ENCODE measurements at places on chromosomes 4 and X.

DNA sequence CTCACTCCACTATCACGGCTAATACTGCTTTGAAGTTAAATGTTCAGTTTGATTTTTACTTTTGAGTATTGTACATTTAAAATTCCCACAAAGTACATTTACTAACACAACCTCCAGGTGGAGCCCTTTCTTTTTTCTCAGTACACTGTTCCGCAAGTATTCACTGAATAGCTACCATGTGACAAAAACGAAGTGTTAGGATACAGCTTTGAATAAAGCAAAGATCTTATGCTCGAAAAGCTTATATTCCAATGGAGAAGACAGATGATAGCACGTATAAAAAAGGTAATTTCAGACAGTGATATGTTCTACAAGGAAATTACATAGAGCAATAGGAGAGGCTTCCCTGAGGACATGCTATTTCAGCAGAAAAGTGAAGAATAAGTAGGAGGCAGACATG lies 60.7 kb upstream of the ABCG2 start:
- H3K4me3 ChIP-seq: no peak overlapping the region
- no peak overlapping the region for H3K27ac ChIP-seq
- no peaks in the 10 kb centered on the region for H3K4me1 ChIP-seq
- H3K27me3 ChIP-seq: no peaks in the 10 kb centered on the region

- DNase-seq: no peak
- no peaks in the 10 kb centered on the region for H3K27me3 ChIP-seq
- H3K27ac ChIP-seq: no peak overlapping the region
- no peak overlapping the region for H3K4me3 ChIP-seq
- H3K4me1 ChIP-seq: peaks cover 5% of the 10 kb centered on the region
Measured at GRCh38 chr4:183495184-183495583, 9.7 kb upstream of the ING2 start.

- no peaks in the 10 kb centered on the region for H3K36me3 ChIP-seq
- H3K27ac ChIP-seq: no peak overlapping the region
- DNase-seq: no peak
Measured at GRCh38 chrX:47297874-47298273, 65.1 kb downstream of the USP11 start.

- H3K36me3 ChIP-seq: no peaks in the 10 kb centered on the region
- H3K4me3 ChIP-seq: no peak overlapping the region
- no peaks in the 10 kb centered on the region for H3K4me1 ChIP-seq
- H3K27me3 ChIP-seq: no peaks in the 10 kb centered on the region
- no peak overlapping the region for H3K27ac ChIP-seq
- no peak for DNase-seq
Measured at GRCh38 chr4:172980219-172980618, 188.4 kb upstream of the GALNT7 start.

- H3K36me3 ChIP-seq: no peaks in the 10 kb centered on the region
- H3K4me1 ChIP-seq: peaks cover 2% of the 10 kb centered on the region
- no peaks in the 10 kb centered on the region for H3K27me3 ChIP-seq
- H3K4me3 ChIP-seq: no peak overlapping the region
Measured at GRCh38 chr4:123597586-123597985, 201.0 kb downstream of the SPRY1 start.

DNA sequence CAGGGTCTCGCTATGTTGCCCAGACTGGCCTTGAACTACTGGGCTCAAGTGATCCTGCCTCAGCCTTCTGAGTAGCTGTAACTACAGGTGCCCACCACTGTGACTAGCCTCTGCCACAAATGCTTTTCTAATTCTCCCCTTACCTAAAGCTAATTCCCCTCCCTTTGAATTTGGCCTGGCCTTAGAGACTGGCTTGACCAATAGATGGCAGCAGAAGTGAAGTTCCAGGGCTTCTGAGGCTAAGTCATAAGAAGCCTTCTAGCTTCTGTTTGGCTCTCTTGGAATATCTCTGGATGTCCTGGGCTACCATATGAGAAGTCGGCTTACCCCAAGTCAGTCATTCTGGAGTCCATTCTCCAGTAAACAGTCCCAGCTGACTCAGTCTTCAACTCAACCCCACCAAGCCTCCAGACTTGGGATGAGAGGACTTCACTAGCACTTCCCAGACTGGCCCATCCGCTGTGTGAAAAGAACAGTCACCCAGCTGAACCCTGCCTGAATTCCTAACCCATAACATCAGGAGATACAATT lies 61.0 kb downstream of the HPRT1 start:
- H3K27ac ChIP-seq: no peak overlapping the region
- DNase-seq: peak; percentile 62
- no peak overlapping the region for H3K4me3 ChIP-seq
- H3K27me3 ChIP-seq: no peaks in the 10 kb centered on the region
- no peaks in the 10 kb centered on the region for H3K4me1 ChIP-seq

DNA sequence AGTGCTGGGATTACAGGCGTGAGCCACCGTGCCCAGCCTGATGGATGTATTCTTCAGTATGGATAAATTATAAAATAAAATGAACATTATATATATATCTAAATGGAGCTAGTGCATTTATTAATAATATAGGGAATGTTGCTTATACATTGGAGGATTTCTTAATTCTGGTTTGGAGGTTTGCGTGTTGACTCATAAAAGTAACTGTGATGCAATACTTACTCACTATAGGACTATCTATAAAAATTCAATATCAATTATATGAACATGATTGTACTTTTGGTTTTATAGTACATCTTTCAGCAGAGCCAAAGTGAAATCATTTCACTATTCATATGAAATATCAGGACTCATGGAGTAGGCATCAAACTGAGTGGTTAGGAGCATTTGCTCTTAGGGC lies 3.2 kb upstream of the AREG start:
- H3K4me3 ChIP-seq: no peak overlapping the region
- H3K4me1 ChIP-seq: peaks cover 2% of the 10 kb centered on the region
- H3K27ac ChIP-seq: no peak overlapping the region
- DNase-seq: no peak

DNA sequence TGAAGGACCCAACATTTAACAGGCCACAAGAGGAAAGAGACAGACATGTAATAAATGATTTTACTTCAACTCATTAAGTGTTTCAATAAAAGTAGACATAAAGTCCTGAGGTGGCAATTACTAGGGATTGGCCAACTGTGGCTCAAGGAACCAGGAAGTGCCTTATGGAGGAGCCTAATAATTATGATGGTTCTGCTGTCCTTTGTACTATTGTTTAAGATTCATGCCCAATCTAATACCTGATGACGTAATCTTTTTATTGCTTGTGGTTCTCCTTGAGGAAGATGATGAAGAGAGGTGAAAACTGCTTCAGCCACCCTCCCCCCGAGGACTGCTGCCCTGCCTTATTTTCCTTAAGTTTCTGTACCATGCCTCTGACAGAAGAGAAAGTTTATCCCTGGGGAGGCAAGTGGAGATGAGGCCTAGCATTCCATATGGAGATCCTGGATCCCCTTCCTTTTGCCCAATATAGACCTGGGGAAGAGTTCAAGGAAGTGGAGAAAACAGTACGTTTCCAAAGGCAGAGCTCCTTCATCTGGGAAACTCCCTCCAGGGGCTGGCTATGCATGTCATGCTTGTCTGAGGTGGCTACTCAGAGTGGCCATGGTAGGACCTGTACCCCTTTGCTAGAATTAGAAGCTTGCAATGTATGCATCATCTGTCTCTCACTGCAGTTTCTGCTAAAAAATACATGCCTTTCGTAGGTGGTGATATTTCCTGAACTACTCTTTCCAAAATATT lies 56.8 kb upstream of the FAT1 start:
- H3K27me3 ChIP-seq: no peaks in the 10 kb centered on the region
- H3K4me1 ChIP-seq: peaks cover 3% of the 10 kb centered on the region

GRCh38 chr4:26289401-26289800 lies 31.4 kb upstream of the RBPJ start:
- no peaks in the 10 kb centered on the region for H3K36me3 ChIP-seq
- no peaks in the 10 kb centered on the region for H3K27me3 ChIP-seq
- H3K4me3 ChIP-seq: no peak overlapping the region
- H3K27ac ChIP-seq: no peak overlapping the region
- H3K4me1 ChIP-seq: peaks cover 7% of the 10 kb centered on the region

- H3K27me3 ChIP-seq: no peaks in the 10 kb centered on the region
- H3K36me3 ChIP-seq: no peaks in the 10 kb centered on the region
- no peak overlapping the region for H3K4me3 ChIP-seq
- H3K27ac ChIP-seq: no peak overlapping the region
- H3K4me1 ChIP-seq: no peaks in the 10 kb centered on the region
Measured at GRCh38 chrX:124415115-124415800, 68.9 kb downstream of the SH2D1A start.

DNA sequence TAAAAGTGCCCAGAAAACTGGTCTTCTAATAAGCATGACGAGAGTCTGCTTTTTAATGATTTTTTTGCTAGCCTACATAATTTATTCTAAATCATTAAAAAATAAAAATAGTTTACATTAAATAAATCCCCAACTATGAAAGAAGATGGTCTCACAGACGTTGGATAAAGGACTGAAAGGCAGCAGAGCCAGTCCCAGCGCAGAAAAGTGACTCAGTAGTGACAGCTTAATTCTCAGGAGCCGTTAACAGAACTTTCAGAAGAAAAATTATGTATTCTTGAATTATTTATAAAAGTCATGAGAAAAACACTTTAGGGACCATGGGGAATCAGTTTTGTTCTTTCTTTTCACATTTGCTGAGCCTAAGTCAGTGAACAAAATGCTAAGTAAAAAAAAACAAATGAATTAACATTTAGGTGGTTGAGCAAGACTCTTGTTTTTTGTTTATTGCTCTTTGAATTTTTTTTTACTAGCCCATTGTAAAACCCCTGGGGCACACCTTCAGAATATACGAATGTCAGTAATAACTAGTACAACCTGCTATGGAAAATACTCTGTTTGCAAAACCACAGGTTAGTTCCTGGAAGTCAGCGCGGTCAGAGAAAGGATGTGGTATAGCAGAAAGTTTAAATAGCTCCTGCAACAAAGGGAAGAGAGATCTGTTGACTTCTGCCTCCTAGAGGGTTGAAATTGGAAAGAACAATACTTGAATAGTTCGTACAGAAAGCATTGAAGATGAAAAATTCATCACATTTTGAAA lies 50.4 kb upstream of the CCDC160 start:
- DNase-seq: no peak
- no peaks in the 10 kb centered on the region for H3K36me3 ChIP-seq
- H3K4me1 ChIP-seq: no peaks in the 10 kb centered on the region
- no peak overlapping the region for H3K4me3 ChIP-seq
- H3K27me3 ChIP-seq: no peaks in the 10 kb centered on the region

Measured in fibroblast of lung (primary cell).